G401 (cell line): ENCODE measurements at places on chromosomes 13 and 19. TPM values are rescaled to one million over a fixed set of nuclear protein-coding genes. Genes with fewer than 3 reads are reported as not detected.

DNA sequence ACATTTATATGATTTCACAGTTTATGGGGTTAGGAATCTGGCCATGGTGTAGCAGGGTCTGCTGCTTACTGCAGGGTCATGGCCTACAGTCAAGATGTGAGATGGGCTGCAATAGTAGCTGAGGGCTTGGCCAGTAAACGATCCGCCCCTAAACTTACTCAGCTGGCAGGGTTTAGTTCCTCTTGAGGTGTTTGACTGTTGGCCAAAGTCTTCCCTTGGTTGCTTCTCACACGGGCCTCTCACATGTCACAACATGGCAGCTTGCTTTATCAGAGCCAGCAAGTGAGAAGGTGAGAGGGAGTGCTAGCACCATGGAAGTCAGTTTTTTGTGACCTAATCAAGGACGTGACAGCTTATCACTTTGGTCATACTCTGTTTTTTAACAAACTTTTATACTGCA, 77.1 kb downstream of the DNAJC3 start:
- DNase-seq: no peak

Gene KASH5
- not detected in 2 replicates for total RNA-seq

Gene FAAP24
- total RNA-seq: 2.9 and 13.2 TPM in 2 replicates

Gene CPAMD8
- total RNA-seq: 7.8 and 19.8 TPM in 2 replicates

Gene PGLYRP1
- total RNA-seq: not detected in 2 replicates

Gene SBK2
- 1.9 and 3.6 TPM in 2 replicates for total RNA-seq

Gene MEDAG
- total RNA-seq: not detected in 2 replicates

GRCh38 chr19:32869369-32869965, at the start of gene SLC7A9:
TSS of gene SLC7A9 (minus strand) at chr19:32869767. CDS start at chr19:32868534, 1,233 bp downstream.
- DNase-seq: no peak

Gene CBY2
- total RNA-seq: not detected in 2 replicates

DNA sequence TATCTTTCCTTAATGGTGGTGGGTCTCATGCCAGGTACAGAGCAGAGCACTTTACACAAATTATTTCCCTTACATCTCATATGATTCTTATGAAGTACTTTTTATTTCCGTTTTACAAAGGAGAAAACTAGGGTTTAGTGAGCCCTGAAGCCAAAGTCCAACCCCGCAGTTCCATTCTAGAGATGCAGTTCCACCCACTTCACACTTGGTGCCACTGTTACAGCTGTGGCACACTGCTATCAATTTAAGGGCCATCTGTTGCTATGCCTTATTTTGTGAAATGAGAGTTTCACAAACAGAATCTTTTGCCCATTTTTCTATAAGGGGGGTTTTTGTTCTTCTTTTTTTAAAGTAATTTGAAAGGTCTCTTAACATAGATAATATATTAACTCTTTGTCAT, 12.9 kb downstream of the MIPEP start:
- no peak for DNase-seq

DNA sequence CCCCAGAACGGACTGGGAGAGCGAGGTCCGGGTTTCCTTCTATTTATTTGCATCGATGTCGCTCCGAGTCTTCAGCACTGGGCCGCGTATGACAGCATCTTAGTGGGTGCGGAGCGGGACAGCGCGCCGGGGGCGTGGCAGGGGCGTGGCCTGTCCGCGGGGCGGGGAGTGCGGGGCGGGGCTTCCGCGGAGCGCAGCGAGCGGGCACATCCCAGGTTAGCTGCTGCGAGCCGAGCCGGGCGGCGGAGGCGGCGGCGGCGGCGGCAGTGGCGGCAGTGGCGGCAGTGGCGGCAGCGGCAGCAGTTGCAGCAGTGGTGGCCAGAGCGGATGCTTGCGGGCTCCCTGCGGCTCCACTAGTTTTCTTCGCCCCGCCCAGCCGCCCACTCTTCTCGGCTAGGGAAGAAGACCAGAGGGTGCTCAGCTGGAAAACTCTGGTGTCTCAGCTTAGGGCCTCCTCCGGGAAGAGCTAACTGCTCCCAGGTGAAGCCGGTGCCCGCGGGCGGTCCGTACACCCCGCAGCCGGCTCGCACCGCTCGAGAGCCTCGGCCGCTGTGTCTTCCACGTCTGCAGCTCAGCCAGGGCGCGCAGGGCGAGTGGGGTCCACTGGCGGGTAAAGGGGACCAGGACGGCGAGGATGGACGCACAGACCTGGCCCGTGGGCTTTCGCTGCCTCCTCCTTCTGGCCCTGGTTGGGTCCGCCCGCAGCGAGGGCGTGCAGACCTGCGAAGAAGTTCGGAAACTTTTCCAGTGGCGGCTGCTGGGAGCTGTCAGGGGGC, at the start of gene GPC5:
TSS of gene GPC5 (plus strand) at position 209 of the 776 bp plus-strand sequence.
- DNase-seq: peak; percentile 8

DNA sequence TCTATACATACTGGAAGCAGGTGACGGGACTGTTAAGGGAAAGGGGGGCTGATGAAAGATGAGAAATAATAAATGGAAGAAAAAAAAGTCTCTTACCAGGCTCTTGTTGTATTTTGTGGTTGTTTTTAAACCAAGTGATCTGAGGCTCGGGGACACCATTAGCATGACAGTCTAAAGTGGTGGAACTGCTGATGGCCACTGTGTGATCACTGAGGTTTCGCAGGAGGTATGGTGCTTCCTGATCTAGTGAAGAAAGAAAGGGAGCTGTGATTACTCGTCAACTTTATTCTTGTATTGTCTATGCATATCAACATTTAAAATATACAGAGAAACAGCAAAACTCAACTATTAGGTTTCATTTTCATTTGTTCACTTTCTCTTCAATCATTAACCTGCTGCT, 110.1 kb downstream of the FLT1 start:
- no peak for DNase-seq

Gene ZNF415
- 2.3 and 3.6 TPM in 2 replicates for total RNA-seq
